ENCODE measurements at places on chromosomes 7 and 10.
A peak's percentile ranks its signal among the peaks of the same experiment; 100 is the strongest.

GRCh38 chr10:25808372-25808771 lies 125.7 kb upstream of the MYO3A start:
- DNase-seq, result no peak

DNA sequence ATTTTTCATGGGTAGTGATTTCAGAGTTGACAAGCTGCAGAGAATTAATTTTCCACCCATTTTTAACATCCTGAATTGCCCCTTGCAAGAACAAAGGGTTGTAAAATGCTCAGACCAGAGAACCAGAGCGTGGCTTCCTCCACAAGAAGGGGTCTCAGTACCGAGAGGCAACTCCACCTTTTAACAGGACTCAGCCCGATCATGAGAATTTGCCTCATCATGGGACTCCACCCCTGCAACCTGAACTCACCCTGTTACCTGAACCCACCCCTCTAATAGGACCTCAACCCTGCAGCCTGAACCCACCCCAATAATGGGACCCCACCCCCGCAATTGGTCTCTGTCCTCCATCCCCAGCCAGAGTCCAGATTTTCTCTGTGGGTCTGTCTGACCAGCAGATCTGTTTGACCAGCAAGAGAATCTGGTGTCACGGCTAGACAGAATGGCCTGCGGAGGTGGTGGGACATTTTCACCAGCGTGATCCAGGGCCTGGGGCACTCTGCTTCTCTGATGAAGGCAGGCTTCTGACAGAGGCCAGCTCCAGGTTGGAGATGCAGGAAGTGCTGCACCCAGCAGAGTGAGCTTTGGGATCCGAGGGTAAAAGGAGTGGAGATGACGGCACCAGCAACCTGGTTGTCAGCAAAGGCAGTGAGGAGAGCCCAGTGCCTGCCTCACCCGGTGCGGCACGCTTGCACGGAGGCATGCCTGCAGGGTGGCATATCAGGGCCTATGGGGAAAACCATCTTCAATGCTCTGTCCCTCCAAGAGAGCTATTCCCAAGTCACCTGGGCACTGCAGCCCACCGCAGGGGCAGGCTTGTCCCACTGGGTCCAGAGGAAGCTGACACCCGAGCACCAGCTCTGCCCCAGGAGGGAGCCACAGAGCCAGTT lies 136.6 kb downstream of the TCERG1L start:
- no peak for DNase-seq

DNA sequence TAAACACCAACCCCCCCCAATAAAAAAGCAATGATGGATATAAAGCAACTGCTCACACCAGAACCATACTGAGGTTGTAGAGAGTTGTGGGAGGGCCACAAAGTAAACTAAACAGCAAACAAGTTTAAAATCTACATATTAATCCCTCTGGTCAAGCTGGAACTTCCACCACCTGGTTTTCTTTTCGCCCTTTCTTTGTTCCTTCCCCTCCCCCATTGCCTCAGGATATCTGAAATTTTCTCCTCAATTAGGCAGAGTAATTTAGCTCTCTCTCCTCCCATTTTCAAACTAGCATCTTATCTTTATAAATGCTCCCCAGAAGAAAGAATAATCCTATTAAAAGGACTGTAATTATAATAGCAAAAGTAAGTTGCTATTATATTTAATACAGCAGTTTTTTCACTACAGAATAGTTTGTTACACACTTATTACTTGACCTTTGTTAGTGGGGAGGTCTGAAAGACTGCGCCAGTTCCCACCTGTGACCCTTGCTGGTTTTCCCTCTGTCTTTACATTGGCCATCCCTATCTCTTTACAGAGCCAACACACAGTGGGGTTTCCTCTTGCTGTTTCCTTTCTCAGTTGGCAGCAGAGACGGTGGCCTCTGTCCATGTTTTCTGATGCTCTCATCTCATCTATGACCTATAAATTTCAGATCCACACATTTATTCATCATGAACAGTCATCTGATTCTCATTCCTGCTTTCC lies 235.4 kb downstream of the RNLS start:
- no peak for DNase-seq

DNA sequence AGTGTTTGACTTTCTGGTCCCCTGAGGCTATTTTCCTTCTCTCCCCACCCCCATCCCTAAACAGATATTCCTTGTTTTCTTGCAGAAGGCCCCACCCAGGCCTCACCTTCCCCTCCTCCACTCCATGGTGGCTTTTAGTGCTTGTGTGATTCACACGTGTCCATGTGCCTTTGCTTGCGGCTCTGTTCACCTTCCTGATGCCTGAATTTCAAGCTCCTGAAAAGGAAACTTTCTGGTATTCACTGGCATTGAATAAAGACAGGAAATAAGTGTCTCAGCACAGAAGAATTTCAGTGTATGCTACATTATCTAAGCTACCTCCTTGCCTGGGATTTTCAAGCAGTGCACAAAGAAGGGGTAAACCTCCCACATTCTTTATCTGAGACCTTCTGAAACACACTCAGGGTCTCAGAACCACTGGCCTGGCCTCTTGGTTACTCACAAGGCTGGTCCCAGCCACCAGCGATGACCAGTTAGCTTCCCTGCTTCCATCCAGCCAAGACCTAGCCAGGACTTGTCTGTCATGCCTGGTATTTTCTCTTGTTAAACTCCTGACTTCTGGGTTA lies 17.2 kb upstream of the UBE2H start:
- DNase-seq, result peak; percentile 36

- no peak for DNase-seq
Measured at GRCh38 chr7:16350634-16351033, 70.7 kb downstream of the CRPPA start.

DNA sequence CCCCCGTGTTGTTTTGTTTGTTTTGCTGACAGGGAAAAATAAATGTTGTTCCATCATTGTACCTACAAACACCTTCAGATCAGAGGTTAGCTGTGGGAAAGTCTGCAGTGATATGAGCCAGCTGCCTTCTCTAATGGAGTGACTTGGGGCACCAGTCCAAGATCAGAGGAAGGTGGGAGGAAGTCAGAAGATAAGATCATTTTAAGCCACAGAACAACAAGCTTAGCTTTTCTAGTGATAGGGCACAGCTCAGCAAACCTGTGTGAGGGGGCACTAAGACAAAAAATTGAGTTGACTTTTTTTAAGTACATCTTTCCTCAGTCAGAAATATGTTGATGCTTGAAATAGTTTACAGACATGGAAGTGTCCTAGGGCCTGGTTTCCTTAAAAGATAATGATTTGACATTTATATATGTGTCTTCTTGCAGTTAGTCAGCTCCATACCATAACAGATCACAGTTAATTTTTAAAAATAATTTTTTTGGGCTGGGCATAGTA lies 240.3 kb upstream of the KAT6B start:
- DNase-seq, result no peak

DNA sequence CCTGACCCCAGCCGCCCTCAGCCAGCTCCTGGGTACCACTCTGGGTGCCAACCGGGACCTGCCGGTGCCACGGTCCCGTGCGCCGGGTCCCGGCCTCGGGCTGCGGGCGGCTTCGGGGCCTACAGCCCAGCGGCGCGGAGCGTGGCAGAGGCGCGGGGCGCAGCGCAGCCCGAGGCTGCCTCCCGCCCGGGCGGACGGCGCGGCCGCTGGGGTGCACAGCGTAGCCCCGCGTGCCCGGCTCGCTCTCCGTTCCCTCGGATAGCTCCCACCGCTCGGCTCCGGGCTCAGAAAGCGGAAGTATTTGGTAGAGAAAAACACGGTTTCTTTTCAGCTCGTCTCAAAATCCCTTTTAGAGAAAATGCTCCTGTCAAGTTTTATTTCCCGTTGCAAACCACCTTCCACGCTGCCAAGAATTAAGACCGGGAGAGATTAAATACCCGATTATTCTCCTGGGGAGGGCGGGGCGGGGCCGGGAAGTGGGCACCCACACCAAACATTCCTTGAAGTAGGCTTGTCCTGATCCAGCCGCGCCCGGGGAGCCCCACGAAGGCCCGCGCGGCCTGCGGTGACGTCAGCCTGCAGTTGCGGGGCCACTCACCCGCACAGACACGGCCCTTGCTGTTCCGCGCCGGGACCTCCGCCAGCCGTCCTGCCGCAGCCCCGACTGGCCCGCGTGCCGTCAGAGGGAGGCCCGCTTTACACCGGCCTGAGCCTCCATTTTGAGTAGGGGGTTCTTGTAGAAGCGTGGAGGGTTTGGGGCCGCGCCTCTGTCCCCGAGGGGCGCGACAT lies 7.2 kb downstream of the HOXA13 start:
- no peak for DNase-seq

- no peak for DNase-seq
Measured at GRCh38 chr7:28937619-28938018, 20.5 kb downstream of the TRIL start.

GRCh38 chr10:123269017-123269552 lies 114.9 kb downstream of the BUB3 start:
- DNase-seq, result no peak

DNA sequence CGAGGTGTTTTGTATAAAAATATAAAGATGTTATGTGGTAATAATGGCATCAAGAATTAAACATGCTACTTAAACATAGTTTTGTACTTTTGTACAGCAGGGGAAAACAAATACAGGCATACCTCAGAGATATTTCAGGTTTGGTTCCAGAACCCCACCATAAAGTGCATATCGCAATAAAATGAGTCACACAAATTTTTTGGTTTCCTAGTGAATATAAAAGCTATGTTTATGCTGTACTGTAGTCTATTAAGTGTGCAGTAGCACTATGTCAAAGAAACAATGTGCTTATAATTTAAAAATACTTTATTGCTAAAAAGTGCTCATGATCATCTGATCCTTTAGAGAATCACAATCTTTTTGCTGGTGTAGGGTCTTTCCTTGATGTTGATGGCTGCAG lies 17.8 kb downstream of the LRRTM3 start:
- DNase-seq, result no peak

DNA sequence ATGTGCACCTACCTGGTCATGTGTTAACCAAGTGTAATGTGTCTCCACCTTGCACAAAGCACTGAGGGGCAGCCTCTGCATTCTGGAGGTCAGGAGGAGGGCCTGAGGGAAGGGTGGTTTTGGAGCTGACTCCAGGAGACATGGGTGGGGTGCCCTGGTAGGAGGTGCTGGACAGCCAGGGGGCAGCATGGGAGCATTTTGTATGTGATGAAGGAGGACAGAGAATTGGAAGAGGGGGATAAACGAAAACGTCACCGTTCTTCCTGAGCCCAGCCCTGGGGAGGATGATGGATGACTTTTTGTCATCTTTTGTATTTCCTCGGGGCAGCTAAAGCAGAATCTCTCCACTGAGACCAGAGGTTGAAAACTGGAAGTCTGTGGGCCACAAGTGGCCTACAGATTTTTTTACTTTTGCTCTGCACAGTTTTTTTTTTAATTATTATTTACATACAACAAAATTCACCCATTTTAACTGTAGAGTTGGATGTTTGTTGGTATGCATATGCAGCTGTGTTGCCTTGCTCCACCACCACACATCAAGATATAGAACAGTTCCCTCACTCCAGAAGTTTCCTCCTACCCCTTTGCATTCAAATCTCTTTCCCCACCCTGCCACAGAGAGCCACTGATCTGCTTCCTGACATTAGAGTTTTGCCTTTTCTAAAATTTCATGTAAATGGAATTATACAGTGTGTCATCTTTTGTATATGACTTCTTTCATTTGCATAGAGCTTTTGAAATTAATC lies 242.5 kb downstream of the VTI1A start:
- DNase-seq, result no peak

DNA sequence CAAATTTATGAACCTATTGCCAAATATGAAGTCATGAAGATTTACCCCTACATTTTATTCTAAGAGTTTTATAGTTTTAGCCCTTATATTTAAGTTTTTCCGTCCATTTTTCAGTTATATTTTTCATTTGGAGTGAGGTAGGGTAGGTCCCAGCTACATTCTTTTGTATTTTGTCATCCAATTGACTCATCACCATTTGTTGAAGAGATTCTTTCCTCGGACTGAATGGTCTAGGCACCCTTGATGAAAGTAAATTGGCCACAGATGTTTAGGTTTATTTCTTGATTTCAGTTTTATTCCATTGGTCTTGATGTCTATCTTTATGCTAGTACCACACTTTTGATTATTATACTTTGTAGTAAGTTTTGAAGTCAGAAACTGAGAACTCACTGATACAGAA lies 22.7 kb downstream of the CYP2C19 start:
- DNase-seq, result no peak

- DNase-seq, result no peak
Measured at GRCh38 chr7:1106063-1106792, 18.3 kb downstream of the GPER1 start.

DNA sequence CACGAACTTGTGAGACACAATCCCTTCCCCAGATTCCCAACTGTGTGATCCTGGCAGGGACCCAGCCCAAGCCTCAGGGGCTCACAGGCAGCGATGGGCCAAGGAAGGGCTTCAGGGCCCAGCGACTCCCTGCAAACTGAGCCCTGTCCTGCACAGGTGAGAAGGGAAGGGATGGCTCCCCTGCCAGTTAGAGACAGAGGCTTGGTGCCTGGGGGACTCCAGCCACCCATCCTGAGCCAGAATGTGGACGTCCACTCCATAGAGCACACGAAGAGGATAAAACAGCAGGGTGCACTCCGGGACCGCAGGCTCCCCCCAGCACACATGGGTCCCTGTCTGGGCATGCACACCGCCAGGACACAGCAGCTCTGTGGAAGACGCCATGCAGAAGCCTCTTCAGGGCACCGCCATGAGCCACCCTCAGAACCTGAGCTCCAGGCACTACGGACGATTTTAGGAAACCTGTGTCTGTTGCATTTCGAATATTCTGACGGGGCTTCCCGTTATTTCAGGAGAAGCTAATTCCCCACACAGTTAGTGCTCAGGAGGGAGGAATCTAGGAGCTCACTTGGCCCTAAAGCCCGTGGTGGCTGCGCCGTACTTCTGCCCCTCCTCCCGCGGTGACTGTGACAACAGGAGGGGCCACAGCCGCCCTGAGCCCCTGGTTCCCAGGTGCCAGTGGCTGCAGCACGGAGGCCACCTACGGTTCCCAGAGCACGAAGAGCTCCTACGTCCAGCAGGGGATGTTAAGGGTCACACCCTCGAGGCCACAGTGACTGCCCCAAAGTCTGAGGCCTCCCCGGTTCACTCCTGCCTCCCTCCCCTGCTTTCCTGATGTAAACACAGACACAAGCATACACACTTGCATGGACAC lies 326.0 kb downstream of the PTPRN2 start:
- no peak for DNase-seq

- no peak for DNase-seq
Measured at GRCh38 chr10:11677480-11677879, 64.7 kb upstream of the ECHDC3 start.

Measured in AG04450 (cell line).